Liver (tissue), 10 donors: ENCODE measurements at places on chromosomes 16 and 17.
A peak's percentile ranks its signal among the peaks of the same experiment; 100 is the strongest.

DNA sequence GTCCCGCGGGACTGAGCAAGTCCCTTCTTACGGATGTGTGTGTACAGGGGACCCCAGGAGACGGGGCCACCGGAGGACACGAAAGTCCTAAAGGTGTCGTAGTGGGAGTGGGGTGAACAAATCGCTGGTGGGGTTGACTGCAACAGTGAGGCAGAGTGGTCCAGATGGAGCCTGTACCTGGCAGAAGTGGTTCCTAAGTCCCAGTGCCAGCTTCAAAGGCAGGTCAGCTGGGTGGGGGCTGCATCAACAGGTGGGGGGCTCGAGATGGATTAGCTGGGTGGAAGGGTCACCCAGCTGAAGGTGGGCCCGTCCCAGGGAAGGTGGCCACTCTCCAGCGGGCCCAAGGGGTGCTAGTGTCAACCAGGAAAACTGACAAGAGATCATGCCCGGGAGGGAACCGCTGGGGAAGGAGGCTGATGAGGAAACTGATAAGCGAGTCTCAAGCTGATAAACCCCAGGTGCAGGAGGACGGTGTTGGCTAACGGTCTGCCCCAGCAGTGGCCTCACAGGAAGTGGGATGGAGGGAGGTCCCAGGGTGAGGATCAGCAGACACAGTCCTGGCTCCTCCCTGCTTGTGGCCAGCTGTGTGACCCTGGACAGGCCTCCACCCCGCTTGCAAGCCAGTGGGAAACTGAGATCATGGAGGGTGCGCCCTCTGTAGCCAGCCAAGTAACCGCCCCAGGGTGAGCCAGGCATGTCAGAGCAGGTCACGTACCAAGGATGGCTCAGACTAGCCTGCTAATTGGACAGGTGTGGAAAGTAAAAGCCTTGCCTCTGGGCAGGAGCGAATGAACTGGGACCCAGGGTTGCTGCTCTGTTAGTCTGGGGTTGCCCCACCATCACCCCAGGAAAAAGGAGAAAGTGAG, 1.0 kb downstream of the ORAI3 start:
- H3K27ac ChIP-seq: peak overlapping the region; percentile 92
- peak overlapping the region; percentile 90 for H3K4me3 ChIP-seq
- DNase-seq: peak; percentile 79
- no peaks in the 10 kb centered on the region for H3K36me3 ChIP-seq

- H3K27ac ChIP-seq: no peak overlapping the region
- no peak overlapping the region for H3K4me3 ChIP-seq
- no peak for DNase-seq
- peaks cover 6% of the 10 kb centered on the region for H3K4me1 ChIP-seq
These were observed 3.9 kb upstream of the CACNG4 start for GRCh38 chr17:66960613-66961012.

DNA sequence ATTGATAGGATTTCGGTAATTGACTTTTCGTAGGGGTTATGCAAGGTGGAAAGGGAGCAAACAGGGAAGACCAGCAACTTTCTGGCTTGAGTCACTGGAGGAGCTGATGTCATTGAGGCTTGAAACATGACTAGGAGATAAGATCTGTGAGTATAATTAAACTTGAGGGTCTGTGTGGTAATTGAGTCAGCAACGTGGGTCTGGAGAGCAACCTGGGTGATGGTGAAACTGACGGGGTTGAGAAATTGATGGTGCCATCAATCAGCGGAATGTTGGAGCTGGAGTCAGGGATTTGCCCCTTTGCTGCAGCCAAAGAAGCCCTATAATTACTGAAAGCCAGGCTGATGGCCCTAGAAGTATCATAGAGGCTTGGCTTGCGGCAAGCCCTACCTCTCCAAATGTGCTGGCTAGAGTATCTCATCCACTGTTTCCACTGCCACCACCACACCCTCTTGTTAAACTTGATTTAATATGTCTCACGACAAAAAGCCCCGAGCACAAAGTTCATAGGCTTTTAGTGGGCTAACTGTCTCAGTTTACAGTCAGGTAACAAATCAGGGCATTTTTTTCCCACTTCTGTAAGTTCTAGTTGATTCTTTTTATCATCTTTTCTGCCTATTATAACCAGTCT, 186.9 kb upstream of the ELAC2 start:
- no peaks in the 10 kb centered on the region for H3K4me1 ChIP-seq
- no peak overlapping the region for H3K4me3 ChIP-seq
- no peaks in the 10 kb centered on the region for H3K27me3 ChIP-seq
- no peaks in the 10 kb centered on the region for H3K36me3 ChIP-seq
- H3K27ac ChIP-seq: no peak overlapping the region

DNA sequence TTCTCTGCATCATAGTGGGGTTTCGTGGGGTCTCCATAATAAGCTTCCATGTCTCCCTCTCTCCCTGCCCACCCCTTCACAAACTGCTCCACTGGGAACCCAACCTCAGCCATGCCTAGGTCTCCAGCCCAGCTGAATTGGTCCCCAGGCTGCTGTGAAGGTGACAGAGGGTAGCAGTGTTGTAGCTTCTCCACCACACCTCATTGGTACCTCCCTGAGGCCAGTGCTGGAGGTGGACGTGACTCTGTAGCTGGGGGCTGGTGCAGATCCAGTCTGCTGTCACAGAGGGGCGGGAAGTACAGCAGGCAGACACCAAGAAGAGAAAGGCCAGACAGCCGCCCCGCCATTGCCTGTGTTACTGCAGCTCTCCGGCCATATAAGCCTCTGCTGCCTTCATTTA, 82.1 kb downstream of the OR1D5 start:
- DNase-seq: no peak
- no peaks in the 10 kb centered on the region for H3K27me3 ChIP-seq
- H3K36me3 ChIP-seq: no peaks in the 10 kb centered on the region
- no peaks in the 10 kb centered on the region for H3K4me1 ChIP-seq

DNA sequence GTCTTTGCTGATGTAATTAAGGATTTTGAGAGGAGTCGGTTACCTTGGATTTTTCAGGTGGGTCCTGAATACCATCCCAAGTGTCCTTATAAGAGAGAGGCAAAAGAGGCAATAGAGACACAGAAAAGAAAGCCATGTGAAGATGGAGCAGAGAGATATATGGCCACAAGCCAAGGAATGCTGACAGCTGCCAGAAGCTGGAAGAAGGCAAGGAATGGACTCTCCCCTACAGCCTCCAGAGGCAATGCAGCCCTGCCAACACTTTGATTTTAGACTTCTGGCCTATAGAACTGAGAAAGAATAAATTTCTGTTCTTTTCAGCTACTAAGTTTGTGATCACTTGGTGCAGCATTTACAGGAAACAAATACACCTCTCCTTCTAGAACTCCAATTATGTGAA, 8.2 kb upstream of the RNFT1 start:
- H3K4me3 ChIP-seq: no peak overlapping the region
- no peaks in the 10 kb centered on the region for H3K36me3 ChIP-seq
- H3K27ac ChIP-seq: no peak overlapping the region
- no peak for DNase-seq
- no peaks in the 10 kb centered on the region for H3K4me1 ChIP-seq

- no peak for DNase-seq
- no peak overlapping the region for H3K27ac ChIP-seq
- H3K4me1 ChIP-seq: peaks cover 34% of the 10 kb centered on the region
- H3K36me3 ChIP-seq: peaks cover 3% of the 10 kb centered on the region
- no peak overlapping the region for H3K4me3 ChIP-seq
These were observed 1.8 kb downstream of the ZNRF1 start for GRCh38 chr16:75000481-75001081.

GRCh38 chr17:79624718-79625478, 14.0 kb upstream of the RBFOX3 start:
- H3K4me1 ChIP-seq: no peaks in the 10 kb centered on the region
- H3K36me3 ChIP-seq: no peaks in the 10 kb centered on the region
- H3K27ac ChIP-seq: no peak overlapping the region
